Stimulated activated CD4-positive, alpha-beta T cell treated with anti-CD3 and anti-CD28 coated beads, Interleukin-1b, Interleukin-23, amount 100 ng/mL, for 1 hour (primary cell): ENCODE measurements at places on chromosomes 11 and 22.

- no peak for DNase-seq
Observed at GRCh38 chr11:125090816-125091215, 20.6 kb downstream of the TMEM218 start.

- DNase-seq, result no peak
Observed at GRCh38 chr11:114176321-114176720, 116.8 kb downstream of the ZBTB16 start.

DNA sequence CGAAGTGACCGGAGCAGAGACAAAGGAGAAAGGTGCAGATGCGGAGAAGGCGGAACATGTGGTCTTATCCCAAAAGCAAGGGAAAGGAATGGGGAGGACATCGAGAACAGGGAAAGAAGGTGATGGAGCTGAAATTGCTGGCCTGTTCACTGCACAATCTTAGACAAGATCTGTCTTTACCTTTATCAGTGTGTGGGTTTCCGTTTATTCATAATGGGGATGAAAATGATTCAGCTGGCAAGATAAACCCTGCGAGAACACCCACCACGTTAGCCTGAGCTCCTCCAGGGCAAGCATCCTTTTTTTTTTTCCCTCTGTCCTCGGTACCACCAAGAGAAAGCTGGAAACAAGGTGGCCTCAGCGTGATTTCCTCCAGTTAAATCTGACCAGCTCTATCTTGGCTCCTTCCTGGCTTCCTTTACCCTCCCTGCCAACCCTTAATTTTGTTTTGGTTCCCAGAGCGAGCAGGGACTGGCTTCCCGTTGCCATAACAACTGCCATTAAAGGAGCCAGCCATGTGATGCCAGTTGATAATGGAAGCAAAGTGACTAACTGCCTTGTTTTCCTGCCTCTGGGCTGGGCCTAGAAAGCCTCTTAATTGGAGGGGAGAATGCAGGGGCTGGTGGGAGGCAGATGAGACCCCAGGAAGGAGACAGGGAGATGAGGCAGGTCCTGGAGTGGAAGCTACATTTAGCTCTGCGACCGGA, 4.2 kb downstream of the SGSM1 start:
- no peak for DNase-seq

DNA sequence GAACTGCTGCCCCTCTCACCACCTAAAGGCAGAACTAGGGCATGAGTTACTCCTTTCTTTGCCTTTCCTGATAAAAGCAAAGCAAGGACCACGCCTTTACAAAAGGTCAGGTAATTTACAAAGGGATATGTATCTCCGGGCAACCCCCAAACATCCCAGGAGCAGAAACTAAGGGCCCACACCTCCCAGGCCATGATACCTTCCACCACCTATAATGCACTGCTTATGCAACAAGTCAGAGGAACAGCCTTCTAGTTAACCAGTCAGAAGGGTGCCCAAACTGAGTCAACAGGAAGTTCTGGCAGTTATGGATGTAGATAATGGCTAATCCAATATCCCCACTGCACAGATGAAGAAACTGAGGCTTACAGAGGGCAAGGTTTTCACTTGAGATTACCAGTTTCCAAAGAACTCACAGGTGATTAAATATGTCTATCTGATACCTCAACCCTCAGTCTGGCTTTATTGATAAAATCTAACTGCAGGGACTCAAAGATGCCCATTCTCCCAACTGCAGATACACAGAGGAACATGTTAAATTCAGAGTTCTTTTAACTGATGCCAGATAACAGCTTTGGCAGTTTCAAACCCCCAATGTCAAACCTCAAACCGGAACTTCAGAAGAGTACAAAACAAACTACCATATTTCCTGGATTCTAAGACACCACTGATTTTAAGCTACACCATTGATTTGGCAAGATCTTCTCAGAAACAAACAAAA, 16.8 kb upstream of the CASTOR1 start:
- DNase-seq, result no peak

- no peak for DNase-seq
Observed at GRCh38 chr11:95081010-95081409, 8.6 kb upstream of the ENDOD1 start.

DNA sequence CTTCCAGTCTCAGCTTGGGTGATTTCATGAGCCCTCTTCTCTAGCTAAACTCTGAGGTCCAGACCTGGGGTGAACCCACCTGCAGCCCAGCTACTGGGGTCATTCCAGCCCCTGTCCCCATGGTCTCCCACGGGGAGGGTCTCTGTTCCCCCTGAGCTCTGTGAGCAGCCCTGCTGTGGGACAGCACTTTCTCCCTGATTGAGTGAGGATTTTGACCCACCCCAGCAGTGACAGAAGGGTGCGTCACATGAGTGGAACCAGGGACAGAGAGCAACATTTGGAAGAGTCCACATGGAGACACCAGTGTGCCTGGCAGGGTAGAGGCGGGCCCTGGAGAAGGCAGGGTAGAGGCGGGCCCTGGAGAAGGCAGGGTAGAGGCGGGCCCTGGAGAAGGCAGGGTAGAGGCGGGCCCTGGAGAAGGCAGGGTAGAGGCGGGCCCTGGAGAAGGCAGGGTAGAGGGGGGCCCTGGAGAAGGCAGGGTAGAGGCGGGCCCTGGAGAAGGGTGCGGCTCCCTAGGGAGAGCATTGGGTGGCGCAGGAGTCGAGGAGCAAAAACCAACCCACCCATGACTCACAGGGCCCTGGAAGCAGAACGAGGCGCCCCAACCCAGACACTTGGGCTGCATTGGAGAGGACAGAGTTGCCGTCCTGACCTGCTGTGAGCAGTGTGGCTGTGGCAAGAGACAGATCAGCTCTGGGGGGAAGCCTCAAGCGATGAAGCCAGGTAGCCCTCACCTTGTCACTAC, 227.7 kb upstream of the B3GAT1 start:
- DNase-seq, result no peak

DNA sequence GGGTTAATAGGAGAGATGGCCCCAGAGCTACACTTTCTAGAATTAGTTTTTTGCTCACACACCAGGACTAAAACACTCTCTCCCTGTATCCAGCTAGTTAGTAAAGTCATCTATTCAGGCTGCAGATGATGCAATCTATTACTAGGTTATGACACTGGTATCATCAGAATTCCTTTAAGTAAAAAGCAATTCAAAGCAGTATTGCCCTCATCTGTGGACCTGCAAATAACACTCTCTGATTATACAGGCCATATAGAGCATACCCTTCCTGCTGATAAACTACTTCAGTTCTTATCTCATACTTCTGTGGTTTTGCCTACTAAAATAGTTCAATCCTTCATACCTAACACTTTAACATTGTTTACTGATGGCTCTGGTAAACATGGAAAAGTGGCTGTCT, 13.5 kb upstream of the MTMR2 start:
- no peak for DNase-seq

DNA sequence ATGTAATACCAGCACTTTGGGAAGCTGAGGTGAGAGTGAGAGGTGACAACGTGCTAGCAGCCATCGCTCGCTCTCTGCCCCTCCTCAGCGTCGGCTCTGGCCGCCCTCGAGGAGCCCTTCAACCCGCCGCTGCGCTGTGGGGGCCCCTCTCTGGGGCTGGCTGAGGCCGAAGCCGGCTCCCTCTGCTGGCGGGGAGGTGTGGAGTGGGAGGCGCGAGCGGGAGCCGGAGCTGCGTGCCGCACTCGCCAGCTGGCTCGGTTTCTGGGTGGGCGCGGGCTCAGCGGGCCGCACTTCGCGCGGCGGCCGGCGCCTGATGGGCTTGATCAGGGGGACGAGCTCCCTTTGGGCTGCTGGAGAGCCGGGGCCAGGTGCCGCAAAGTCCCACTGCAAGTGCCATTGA, 98.9 kb upstream of the UBASH3B start:
- no peak for DNase-seq

DNA sequence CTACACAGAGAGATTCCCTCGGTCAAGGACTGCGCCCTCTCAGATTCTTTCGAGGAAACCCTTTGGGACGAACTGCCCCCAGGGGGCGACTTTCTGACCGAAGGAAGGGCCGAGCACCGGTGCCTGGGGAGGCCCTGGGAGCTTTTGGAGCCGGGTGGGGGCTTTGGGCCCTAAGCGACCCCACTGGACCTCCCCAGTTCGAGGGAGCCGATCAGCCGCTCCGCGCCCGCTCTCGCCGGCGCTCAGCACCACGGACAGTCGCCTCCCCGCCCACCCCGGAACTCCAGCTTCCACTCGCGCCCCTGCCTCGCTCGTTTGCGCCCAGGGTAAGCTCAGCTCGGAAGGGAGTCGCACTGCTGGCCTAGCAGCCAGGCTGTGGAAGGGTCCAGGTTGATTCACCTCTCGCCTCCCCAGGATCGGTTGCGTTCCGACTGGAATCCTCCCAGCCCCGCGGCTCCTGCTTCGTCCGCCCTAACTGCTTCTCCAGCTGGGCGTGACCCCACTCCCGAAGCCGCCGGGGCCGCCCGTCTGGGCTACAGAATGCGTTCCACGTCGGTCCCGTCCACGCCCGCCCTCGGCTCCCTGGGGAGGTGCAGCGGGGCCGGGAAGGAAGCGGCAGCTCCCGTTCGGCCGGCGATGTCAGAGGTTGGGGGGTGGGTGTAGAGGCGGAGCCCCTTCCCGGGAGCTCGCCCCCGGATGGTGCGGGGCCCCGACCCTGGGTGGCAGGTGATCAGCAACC, 428 bp downstream of the SCN3B start:
- DNase-seq, result no peak

GRCh38 chr22:31496735-31497146, 405 bp downstream of the SFI1 start:
- peak; percentile 13 for DNase-seq

DNA sequence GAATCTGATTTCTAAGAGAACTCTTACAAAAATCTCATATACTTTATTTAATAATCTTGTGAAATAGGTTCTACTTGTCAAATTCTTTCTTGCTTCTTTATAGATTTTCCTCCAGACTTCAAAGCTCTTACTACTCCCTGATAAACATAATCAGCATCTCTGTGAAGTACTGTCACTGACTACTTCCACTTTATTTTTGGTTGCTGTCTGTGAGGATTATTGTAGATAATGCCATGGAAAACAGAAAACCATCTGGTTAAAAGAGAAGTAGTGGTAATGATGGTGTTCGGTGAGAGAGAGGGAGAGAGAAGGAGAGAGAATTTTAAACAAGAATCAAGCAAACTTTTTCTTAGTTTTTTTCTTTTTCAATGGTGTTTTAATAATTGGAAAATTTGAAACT, 152.3 kb downstream of the TMEM135 start:
- DNase-seq, result no peak

- DNase-seq, result no peak
Observed at GRCh38 chr11:120550007-120550406, 38.5 kb downstream of the GRIK4 start.

- DNase-seq, result peak; percentile 37
Observed at GRCh38 chr22:39938509-39939111, 21.6 kb upstream of the TMA7B start.

DNA sequence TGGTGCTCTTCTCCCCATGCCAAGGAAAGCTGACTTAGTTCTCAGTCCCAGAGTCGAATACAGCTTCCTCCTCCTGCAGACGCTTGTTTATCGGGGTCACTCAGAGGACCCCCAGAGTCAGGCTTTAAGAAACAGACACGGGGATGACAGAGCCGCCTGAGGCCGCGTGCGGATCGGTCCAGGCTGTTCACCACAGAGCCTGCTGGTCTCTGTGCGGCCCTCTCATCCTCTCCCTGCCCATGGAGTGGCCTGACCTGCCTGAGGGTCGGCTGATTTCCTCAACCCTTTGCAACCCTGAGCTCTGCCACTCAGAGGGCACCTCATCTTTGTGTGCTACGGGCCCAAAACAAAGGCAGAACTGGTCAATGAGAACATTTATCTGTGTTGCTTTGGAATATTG, 2.1 kb downstream of the GAL start:
- DNase-seq, result no peak

DNA sequence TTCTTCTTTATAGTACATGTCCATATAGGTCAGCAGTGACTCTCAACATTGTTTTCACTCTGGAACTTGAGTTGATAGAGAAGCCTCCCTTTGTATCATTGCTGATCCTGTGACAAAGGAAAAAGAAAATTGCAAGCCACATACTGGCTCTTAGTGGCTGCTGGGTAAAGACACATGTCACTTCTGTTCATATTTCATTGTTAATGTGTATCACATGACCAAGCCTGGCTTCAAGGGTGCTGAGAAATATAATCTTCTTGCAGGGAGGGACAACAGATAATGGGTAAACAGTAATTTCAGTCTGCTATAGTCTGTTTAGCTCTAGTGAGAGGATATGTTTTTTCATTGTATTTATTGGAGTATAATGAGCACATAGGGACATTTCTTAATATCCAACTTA, 173.3 kb downstream of the PGR start:
- DNase-seq, result no peak

- no peak for DNase-seq
Observed at GRCh38 chr22:45473626-45474237, 29.0 kb upstream of the FBLN1 start.

- DNase-seq, result no peak
Observed at GRCh38 chr22:43274595-43275240, 68.5 kb downstream of the SCUBE1 start.

DNA sequence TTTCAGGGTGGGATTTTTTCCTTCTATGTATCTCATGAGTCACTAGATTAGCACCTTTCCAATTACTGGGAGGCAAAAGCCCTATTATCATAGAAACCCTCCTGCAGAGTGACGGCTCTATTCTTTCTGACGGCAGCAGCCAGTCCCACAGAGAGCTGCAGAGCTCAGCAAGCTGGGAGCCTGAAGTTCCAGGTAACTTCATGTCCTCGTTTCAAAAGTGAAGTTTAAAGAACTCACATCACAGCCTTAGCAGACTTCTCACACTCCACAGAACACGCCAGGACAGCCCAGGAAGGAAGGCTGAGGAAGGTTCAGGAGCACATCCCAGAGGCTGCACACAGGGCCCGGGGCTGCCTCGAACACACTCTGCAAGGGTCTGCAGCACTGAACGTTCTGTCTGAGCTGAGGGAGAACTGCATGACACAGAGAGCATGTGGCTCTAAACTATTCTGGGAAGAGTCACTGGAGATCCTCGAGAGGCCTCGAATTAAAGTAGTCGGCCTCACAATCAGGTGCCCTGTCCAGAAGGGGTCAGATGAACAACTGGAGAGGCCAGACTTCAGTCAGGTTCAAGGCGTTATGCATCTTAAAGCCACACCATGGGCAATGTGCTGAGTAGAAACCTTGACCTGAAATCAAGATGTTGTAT, 104.2 kb upstream of the DRD2 start:
- no peak for DNase-seq

GRCh38 chr11:126420698-126421256, 65.3 kb downstream of the ST3GAL4 start:
- DNase-seq, result no peak
